ENCODE measurements at places on chromosomes 4 and X.
A peak's percentile ranks its signal among the peaks of the same experiment; 100 is the strongest.

DNA sequence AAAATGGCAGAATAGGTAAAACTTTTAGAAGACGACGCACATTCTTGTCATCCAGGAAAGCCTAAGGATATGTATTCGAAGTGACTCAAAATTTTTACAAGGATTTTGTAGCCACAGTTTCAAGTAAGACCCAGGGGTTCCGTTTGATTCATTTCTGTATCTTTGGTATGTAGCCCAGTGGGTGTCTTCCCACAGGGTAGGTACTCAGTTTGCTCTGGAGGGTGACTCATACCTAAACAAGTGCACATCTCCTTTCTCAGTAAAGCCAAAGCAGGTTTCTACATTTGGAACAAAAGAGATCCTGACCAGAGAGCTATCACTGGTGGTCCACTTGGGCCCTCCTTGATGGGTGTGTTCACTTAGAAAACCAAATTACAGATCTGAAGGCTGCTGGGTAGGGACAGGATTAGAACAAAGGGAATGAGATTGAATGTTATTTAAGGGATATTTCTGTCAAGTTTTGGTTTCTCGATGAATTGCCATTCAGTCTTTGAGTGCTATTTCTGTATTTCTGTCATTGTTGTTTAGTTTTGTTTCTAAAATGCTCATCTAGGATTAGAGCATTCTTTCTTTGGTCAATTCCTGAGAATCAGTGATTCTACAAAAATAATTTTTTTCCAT is 56.1 kb downstream of the PLS3 start:
- DNase-seq, result no peak

GRCh38 chr4:127450276-127450675 is 182.5 kb upstream of the INTU start:
- no peak for DNase-seq

GRCh38 chrX:106894392-106894909 is 8.7 kb downstream of the RIPPLY1 start:
- DNase-seq, result peak; percentile 79

- DNase-seq, result no peak
These were observed 17.7 kb downstream of the SNX25 start for GRCh38 chr4:185227131-185227551.

GRCh38 chr4:7861440-7861881 is 78.2 kb downstream of the AFAP1 start:
- no peak for DNase-seq

GRCh38 chr4:55635741-55636655 is at the start of gene NMU:
Gene NMU, minus strand, starts transcription at chr4:55636298. Its CDS starts 106 bp downstream, at chr4:55636192.
- DNase-seq, result no peak

- DNase-seq, result no peak
These were observed 35.4 kb downstream of the NPNT start for GRCh38 chr4:105930698-105931097.

- DNase-seq, result no peak
These were observed 16.5 kb downstream of the RXFP1 start for GRCh38 chr4:158538176-158538575.

- no peak for DNase-seq
These were observed 171.9 kb downstream of the GALNTL6 start for GRCh38 chr4:171985129-171985528.

GRCh38 chrX:84362184-84362838 is 139.9 kb downstream of the HDX start:
- DNase-seq, result no peak

DNA sequence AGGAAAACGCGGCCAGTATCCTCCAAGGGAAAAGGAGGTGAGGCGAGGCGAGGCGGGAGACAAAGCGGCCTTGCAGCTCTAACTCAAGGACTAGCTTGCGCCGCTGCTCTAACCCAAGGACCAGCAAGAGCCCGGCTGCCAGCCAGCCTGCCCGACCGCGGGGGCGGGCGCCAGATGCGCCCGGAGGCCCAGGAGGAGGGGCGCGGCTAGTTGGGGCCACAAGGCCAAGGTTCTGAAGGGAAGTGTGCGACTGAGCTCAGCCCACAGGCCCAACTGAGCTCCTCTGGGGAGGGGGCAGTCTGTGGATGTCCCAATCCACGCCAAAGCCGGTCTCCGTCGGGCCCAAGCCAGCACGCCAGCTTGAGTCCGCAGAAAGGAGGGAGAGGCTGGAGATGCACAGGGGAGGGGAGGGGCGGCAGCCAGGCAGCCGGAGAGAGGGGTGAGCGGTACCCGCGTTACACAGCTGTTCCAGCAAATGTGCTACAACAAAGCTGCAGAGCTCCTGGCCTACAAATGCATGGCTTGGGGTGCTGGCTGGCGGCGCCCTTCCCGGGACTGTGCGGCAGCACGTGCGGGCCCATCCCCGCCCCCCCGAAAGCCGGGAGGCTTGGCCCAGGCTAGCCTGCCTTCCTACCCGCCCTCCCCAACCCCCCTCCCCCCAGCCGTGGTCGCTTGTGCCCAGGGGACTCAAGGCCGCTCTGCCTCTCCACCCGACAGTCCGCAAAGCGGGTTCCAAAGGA is 637 bp downstream of the AMER1 start:
- DNase-seq, result peak; percentile 34

- DNase-seq, result no peak
These were observed 516.8 kb upstream of the SPANXN1 start for GRCh38 chrX:144730471-144730870.

- no peak for DNase-seq
These were observed 31.5 kb downstream of the KLHL8 start for GRCh38 chr4:87188932-87189331.

- DNase-seq, result no peak
These were observed 1892.3 kb upstream of the TENM3 start for GRCh38 chr4:180350901-180351300.

- peak; percentile 94 for DNase-seq
These were observed 272.1 kb upstream of the AGTR2 start for GRCh38 chrX:115898382-115899001.

- no peak for DNase-seq
These were observed 11.7 kb downstream of the C1GALT1C1 start for GRCh38 chrX:120617996-120618630.

DNA sequence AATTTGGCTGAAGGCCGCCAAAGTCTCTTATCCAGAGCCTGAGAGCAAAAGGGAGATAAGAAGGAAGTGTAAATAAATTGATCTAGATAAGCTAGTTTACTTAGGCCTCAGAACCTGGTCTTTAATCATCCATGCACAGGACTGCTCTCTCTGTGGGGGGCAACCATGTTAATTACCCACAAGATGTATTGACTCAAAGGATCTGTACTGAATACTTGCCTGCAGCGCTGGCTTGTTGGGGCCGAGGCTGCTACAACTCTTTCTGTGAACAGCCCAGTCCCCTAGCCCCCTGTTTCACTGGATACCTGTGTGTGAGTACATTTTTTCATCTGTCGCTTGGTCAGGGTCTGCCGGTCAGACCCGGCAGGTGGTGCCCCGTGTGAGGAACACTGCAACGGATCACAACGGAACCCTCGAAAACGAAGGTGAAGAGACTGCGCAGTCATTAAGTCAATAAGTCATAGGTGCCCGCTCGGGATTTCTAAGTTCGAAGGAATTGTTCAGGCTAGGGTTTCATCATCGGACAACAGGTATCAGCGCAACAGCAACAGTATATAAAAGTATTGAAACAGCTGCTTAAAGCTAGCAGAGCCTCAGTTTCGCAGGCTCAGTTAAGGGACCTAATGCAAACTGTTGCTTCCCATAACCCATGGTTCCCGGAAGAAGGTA is 8.3 kb downstream of the MAGEA11 start:
- DNase-seq, result no peak

- DNase-seq, result no peak
These were observed 25.1 kb downstream of the UGT2B4 start for GRCh38 chr4:69470561-69470960.

- DNase-seq, result no peak
These were observed 2.2 kb upstream of the C4orf36 start for GRCh38 chr4:86894455-86894854.

DNA sequence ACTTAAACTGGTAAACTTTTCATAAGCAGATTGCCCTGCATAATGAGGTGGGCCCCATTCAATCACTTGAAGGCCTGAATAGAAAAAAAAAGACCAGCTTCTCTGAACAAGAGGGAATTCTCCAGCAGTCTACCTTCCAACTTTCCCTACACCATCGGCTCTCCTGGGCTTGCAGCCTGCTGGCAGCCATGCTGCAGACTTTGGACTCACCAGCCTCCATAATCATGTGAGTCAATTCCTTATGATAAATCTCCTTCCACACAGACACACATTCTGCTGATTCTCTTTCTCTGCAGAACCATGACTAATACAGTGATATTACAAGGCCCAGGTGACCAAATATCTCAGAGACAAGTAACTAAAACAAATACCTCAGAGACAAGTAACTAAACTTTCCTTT is 113.8 kb upstream of the WDR17 start:
- DNase-seq, result no peak
